ENCODE measurements at places on chromosomes 11 and 22. TPM values are rescaled to one million over a fixed set of nuclear protein-coding genes. Genes with fewer than 3 reads are reported as not detected.

DNA sequence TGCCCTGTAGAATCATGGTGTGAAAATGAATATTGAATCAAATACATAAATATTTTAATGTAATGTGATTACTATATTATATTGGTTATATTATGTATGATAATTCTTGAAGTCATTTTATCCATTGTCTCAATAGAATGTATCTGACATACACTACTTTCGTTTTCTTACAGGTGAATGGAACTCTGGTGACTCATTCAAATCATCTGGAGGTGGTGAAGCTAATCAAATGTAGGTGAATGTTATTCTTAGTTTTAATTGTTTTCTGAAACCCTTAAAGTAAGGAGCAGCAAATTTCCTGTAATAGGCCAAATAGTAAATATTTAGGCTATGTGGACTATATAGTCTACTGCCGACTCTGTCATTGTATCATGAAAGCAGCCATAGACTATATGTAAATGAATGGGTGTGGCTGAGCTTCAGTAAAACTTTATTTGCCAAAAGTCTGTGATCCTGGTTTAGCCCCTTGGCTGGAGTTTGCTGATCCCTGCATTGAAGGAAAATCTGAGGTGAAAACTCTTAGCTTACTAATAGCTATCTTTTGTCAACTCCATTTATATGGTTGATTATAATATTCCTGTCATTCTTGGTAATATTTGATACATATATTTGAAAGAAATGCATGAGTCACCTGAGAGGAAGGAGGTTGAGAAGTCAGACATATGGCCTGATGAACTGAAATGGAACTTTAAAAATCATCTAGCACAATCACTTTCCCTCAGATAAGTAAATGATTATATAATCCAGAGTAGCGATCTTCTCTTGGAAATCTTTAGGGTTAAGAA, 87.2 kb upstream of the GRIK4 start:
- peak overlapping the region; percentile 47 for H3K27ac ChIP-seq
- H3K27me3 ChIP-seq, result no peaks in the 10 kb centered on the region
- DNase-seq, result no peak
- H3K4me3 ChIP-seq, result peak overlapping the region; percentile 33
- peaks cover 15% of the 10 kb centered on the region for H3K36me3 ChIP-seq

DNA sequence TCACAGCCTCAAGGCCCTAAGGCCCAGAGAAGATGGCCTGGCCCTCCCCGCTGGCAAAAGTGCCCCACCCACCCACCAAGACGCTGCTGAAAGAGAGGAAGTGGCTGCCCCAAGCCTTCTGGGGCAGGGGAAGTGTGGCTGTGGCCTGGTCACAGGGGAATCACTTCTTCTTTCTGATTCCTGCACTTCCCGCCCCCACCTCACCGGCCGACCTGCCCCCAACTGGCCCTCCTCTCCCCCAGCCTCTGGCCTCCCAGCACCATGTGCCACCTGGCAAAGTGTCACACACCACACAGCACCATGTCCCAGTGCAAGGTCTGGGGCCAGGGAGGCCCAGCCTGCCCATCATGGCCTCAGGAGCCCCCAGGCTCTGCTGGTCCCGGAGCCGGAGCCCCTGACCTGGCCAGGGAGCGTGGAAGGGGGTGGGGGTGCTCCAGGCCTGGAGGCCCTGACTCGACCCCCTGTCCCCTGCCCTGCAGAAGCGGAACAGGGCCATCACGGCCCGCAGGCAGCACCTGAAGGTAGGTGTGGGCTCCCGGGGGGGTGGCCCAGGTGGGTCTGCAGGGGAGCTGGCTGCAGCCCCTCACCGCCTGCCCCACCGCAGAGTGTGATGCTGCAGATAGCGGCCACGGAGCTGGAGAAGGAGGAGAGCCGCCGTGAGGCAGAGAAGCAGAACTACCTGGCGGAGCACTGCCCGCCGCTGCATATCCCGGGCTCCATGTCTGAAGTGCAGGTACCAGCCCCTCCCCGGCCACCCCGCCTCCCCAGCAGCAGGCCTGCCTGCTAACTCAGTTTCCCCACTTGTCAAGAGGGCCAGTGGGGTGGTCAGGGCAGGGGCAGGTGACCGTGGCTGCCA, 1.4 kb downstream of the TNNI2 start:
- no peak for DNase-seq
- H3K4me3 ChIP-seq, result no peak overlapping the region
- no peaks in the 10 kb centered on the region for H3K36me3 ChIP-seq
- H3K27ac ChIP-seq, result no peak overlapping the region

DNA sequence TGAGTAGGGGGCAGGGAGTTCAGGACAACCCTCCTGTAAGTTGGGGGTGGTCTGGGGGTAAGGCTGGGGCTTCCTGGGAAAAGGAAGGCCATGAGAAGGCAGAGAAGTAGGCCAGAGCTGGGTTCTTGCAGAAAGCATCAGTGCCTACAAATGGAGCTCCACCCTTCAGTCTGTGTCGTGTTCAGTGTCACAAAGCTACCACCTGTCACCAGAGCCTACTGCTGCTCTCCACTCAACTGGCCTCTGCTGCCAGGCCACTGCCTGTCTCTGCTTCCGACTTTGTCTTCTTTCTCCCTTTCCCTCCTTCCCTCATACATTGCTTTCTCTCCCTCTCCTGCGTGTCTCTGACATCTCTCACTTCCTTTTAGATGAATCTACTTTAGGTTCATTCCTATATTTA, 3.4 kb upstream of the WBP2NL start:
- no peak overlapping the region for H3K27ac ChIP-seq
- no peaks in the 10 kb centered on the region for H3K4me1 ChIP-seq
- no peaks in the 10 kb centered on the region for H3K36me3 ChIP-seq
- no peak for DNase-seq
- H3K27me3 ChIP-seq, result peaks cover 10% of the 10 kb centered on the region

DNA sequence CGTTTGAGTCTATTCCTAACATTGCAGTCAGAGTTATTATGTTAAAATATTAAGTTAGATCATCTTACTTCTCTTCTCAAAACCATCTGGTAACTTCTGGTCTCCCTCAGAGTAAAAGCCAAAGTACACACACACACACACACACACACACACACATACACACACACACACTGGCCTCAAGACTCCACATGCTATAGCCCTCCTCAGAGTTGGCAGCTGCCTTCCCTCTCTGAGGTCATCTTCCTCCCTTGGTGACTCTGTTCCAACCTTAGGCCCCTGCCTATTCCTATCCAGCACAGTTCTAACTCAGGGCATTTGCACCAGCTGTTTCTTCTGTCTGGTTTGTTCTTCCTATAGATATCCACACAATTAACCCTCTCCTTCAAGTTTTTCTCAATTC, 272.0 kb upstream of the SESN3 start:
- DNase-seq, result no peak
- no peak overlapping the region for H3K27ac ChIP-seq
- H3K4me1 ChIP-seq, result peaks cover 33% of the 10 kb centered on the region
- no peaks in the 10 kb centered on the region for H3K36me3 ChIP-seq
- no peak overlapping the region for H3K4me3 ChIP-seq

DNA sequence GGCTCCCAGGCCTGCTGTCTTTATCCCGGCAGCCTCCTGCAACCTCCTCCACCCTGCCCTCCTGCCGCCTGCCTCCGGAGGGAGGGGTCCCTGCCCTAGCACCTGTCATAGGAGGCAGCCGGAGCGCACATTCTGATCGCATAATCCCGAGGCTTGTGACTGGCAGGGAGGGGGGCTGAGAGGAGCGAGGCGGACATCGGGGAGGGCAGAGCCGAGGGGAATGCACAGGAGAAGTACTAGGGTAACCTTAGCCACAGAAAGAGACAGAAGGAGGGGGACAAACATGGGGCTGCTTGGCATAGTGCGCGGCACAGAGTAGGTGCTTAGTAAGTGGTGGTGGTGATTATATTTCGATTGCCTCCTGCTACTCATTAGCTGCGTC, 9.2 kb upstream of the ALX4 start:
- H3K4me3 ChIP-seq, result no peak overlapping the region
- peaks cover 99% of the 10 kb centered on the region for H3K27me3 ChIP-seq
- H3K36me3 ChIP-seq, result no peaks in the 10 kb centered on the region

IGLL1 gene
- polyA plus RNA-seq, result not detected

DDIAS gene
- 8.7 TPM for polyA plus RNA-seq
